Sigmoid colon (tissue), 7 donors: ENCODE measurements at places on chromosomes 6 and 20. TPM values are rescaled to one million over a fixed set of nuclear protein-coding genes. Genes with fewer than 3 reads are reported as not detected.

- no peaks in the 10 kb centered on the region for H3K4me1 ChIP-seq
- no peak overlapping the region for H3K27ac ChIP-seq
- H3K36me3 ChIP-seq: no peaks in the 10 kb centered on the region
- H3K4me3 ChIP-seq: peak overlapping the region; percentile 46
Observed at GRCh38 chr20:62860924-62861691, 514 bp downstream of the TCFL5 start.

- DNase-seq: no peak
- no peak overlapping the region for H3K27ac ChIP-seq
- peaks cover 2% of the 10 kb centered on the region for H3K4me1 ChIP-seq
- no peaks in the 10 kb centered on the region for H3K36me3 ChIP-seq
- H3K4me3 ChIP-seq: no peak overlapping the region
- H3K27me3 ChIP-seq: no peaks in the 10 kb centered on the region
Observed at GRCh38 chr20:53768329-53768728, 174.7 kb upstream of the ZNF217 start.

DNA sequence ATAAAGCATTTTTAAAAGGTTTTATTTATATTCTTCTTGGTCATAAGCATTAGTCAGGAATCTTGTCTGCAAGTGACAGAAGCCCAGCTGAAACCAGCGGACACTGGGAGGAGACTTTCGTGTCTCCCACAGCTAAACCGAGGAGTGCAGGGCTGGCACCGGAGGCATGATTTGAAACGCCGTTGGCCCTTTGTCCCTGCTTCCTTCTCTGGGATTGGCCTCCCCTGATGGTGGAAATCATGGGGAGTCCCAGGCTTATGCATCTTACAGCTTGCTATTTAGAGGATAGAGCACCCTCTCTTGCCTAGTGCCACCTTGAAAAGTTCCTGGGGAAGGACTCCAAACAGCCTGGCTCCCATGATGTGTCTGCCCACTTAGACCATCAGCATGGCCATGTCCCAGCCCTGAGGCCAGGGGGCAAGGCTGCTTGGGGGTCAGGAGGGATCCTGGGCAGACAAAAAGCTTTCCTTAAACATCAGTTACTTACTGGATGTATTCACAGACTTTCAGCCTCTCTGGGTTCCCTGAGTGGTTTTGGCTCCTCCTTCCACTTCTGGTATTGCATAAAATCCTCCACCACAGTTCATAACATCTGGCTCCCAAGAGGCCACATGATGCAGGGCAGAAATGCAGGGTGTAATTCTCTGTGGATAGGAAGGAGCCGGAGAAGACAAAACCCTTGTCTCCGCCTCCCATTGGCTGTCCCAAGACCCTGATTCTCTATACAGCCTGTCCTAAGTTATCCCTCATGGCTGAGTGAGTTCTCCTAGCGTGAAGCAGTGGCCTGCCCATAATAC is 49.3 kb upstream of the INSM1 start:
- H3K27ac ChIP-seq: no peak overlapping the region
- no peak overlapping the region for H3K4me3 ChIP-seq
- no peaks in the 10 kb centered on the region for H3K36me3 ChIP-seq
- no peaks in the 10 kb centered on the region for H3K4me1 ChIP-seq
- no peak for DNase-seq

DNA sequence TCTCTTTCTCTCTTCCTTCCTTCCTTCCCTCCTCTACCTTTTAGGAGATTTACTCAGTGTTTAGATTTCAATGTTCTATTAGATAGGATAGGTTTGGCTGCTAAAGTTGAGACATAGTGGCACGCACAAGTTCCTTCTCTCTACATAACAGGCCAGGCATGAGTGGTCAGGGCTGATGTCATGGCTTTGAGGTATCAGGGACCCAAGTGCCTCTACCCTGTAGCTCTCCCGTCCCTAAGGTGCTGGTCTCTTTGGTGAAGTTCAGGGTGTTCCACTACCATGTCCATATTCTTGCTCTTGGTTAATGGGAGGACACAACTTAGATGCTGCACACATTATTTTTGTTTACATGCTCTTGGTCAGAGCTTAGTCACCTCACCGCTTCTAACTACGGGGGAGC is 245.3 kb downstream of the QKI start:
- H3K4me1 ChIP-seq: no peaks in the 10 kb centered on the region
- H3K4me3 ChIP-seq: no peak overlapping the region
- DNase-seq: no peak
- no peaks in the 10 kb centered on the region for H3K36me3 ChIP-seq

- DNase-seq: no peak
- H3K27me3 ChIP-seq: no peaks in the 10 kb centered on the region
- H3K4me3 ChIP-seq: no peak overlapping the region
- H3K36me3 ChIP-seq: no peaks in the 10 kb centered on the region
- peaks cover 8% of the 10 kb centered on the region for H3K4me1 ChIP-seq
Observed at GRCh38 chr6:11917951-11918738, 94.0 kb upstream of the HIVEP1 start.

- no peaks in the 10 kb centered on the region for H3K36me3 ChIP-seq
- H3K27ac ChIP-seq: no peak overlapping the region
- DNase-seq: no peak
- H3K4me1 ChIP-seq: no peaks in the 10 kb centered on the region
- H3K27me3 ChIP-seq: no peaks in the 10 kb centered on the region
Observed at GRCh38 chr6:40437631-40438030, 149.5 kb downstream of the LRFN2 start.

Gene HLA-DMA
- 131 TPM for polyA plus RNA-seq

- no peaks in the 10 kb centered on the region for H3K4me1 ChIP-seq
- H3K36me3 ChIP-seq: no peaks in the 10 kb centered on the region
- no peaks in the 10 kb centered on the region for H3K27me3 ChIP-seq
Observed at GRCh38 chr6:96909811-96910210, 12.1 kb upstream of the NDUFAF4 start.

DNA sequence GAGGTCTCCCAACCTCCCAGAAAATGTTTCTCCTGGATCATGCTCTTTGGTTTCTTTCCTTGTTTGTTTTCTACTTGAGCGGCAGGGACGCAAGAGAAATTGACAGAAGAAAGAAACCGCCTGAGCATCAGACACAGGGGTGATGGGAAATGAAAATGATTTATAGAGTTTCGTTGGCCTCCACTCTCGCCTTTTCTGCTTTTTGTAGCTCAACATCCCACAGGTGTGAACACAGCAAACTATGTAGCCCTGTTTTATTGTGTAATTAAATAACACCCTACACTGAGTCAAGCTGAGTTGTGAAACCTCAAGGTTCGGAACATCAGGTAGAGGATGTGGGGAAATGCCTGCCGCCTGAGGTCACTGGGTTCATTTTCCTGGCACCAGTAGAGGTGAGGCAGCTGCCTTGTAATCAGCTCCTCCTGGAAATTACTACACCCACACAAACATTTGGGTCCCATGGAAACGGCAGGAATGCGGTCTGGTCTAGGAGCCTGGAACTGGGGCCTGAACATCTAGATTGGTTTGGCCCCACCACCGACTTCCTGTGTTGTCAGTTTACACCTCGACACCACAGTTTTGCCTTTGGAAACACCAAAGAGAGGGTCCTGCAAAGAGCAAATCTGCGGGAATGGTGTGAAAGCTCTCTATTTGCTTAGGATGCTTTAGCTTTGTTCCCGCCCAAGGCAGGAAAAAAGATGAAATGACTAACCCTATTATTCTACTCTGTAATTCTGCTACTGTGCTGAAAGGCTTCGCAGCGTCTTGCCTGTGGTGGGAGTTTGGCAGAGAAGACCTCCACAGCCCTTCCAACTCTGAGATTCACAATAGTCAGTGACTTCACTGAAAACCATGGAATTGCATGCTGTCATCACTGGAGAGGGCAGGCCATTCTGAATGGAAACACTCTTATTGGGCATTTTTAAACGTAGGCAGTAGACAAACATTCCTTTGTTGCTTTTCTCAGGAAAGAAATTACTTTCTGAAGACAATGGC is 53.0 kb downstream of the ADAT2 start:
- H3K4me1 ChIP-seq: no peaks in the 10 kb centered on the region
- H3K36me3 ChIP-seq: no peaks in the 10 kb centered on the region
- H3K27ac ChIP-seq: no peak overlapping the region
- H3K4me3 ChIP-seq: no peak overlapping the region
- H3K27me3 ChIP-seq: no peaks in the 10 kb centered on the region
- no peak for DNase-seq

DNA sequence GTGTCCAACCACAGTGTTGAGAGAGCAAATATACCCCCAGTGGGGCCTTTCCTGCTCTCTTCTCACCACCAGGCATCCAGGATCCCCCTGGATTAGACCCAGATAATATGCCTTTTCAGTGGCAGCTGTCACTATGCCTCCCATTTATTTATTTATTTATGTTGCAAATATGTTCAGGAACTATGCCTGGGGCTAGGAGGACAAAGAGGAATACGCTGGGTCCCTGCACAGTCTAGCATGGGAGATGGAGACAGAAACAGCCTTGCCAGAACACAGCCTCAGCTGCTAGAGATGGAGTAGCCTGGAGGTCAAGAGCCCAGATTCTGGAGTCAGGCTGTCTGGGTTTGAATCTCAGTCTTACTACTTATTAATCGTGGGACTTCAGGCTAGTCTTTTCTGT is 74.6 kb upstream of the LRFN2 start:
- H3K27ac ChIP-seq: no peak overlapping the region
- no peaks in the 10 kb centered on the region for H3K36me3 ChIP-seq
- no peak for DNase-seq
- no peaks in the 10 kb centered on the region for H3K4me1 ChIP-seq

- peaks cover 29% of the 10 kb centered on the region for H3K4me1 ChIP-seq
- DNase-seq: no peak
- no peaks in the 10 kb centered on the region for H3K27me3 ChIP-seq
- no peaks in the 10 kb centered on the region for H3K36me3 ChIP-seq
Observed at GRCh38 chr6:42744351-42744893, 1.5 kb downstream of the TBCC start.

- H3K4me3 ChIP-seq: no peak overlapping the region
- DNase-seq: no peak
- H3K27me3 ChIP-seq: peaks cover 70% of the 10 kb centered on the region
- no peak overlapping the region for H3K27ac ChIP-seq
Observed at GRCh38 chr6:50843842-50844241, 25.2 kb downstream of the TFAP2B start.

DNA sequence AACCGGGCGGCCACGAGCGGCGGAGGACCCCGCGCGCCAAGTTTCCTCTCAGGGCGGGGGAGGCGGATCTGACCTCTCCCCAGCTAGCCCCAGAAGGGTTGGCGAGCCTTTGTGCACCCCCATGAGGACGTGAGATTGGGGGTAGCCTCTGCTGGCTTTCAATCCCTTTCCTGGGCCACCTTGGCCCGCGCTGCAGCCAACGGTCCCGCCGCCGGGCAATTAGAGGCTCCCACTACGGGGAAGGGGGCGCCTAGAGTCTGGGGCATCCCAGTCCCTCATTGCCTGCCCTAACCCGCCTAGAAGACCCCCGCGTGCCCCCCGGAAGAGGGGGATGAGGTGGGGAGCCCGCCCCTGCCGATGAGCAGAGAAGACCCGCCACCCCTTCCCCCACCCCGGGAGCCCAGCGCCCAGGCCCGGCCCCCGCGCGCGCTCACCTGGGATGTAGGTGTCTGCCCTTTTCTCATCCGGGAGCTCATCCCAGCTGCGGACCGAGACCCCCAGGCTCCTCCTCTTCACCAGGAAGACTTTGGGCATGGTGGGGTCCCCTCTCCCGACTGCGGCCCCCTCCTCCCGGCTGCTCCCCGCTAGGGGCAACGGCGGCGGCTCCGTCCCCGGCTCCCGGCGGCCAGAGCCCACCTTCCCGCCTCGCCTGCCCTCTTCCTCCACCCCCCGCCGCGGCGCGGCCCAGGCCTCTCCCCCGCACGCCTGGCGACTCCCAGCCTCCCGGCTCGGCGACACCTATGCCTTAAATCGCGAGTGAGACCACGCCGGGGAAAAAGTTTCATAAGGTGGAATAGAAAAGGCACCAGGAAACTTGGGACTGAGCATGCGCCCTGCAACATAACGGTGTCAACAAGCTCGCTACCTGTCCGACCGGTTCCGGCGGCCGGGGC is at the start of gene OVOL2:
OVOL2 (minus strand) TSS at position 816 of the 893 bp plus-strand sequence; CDS start at position 534, 282 bp downstream.
- no peaks in the 10 kb centered on the region for H3K36me3 ChIP-seq
- H3K4me3 ChIP-seq: peak within 1 kb of the TSS; percentile 38
- H3K27me3 ChIP-seq: peaks cover 36% of the 10 kb centered on the region
- no peaks in the 10 kb centered on the region for H3K4me1 ChIP-seq
- peak within 1 kb of the TSS; percentile 44 for H3K27ac ChIP-seq
- no peak for DNase-seq

Gene ARMH2
- not detected for polyA plus RNA-seq

Gene RRAGD
- polyA plus RNA-seq: 6.7 TPM

DNA sequence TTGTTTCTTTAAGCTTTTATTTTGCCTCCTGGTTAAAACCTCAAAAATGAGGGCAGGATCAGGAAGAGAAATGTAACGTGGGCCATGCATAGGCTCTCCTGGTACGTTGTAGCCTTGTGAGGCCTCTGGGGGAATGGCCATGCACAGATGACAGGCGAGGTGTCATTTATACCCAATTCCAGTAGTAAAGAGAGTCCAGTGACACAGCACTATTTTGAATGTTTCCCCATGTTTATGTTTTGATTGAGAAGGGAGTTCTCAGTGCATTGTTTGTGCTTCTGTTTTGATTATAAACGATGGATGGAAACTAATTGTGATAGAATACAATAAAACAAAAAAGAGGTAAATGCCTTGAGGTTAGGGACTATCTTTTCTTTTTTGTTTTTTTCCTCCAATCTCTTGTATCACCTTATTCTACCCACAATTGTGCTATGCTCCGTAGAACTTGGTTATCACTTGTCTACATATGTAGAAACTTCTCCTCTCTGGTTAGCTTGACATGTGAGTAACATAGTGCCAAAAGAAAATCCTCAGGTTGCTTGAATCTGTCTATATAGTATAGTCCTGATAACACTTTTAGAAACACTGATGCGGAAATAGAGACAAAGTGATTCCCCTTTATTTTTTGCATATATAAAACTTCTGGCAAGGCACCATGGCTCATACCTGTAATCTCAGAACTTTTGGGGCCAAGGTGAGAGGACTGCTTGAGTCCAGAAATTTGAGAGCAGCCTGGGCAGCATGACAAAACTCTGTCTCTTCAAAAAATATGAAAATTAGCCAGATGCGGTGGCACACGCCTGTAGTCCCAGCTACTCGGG is 6.9 kb upstream of the SMIM28 start:
- H3K27me3 ChIP-seq: no peaks in the 10 kb centered on the region
- no peaks in the 10 kb centered on the region for H3K36me3 ChIP-seq
- H3K4me3 ChIP-seq: no peak overlapping the region
- DNase-seq: no peak

Gene CLDN20
- polyA plus RNA-seq: not detected

GRCh38 chr20:49824206-49824605 is 11.6 kb downstream of the SLC9A8 start:
- no peak for DNase-seq
- H3K36me3 ChIP-seq: peaks cover 7% of the 10 kb centered on the region
- no peak overlapping the region for H3K27ac ChIP-seq
- H3K4me1 ChIP-seq: no peaks in the 10 kb centered on the region

DNA sequence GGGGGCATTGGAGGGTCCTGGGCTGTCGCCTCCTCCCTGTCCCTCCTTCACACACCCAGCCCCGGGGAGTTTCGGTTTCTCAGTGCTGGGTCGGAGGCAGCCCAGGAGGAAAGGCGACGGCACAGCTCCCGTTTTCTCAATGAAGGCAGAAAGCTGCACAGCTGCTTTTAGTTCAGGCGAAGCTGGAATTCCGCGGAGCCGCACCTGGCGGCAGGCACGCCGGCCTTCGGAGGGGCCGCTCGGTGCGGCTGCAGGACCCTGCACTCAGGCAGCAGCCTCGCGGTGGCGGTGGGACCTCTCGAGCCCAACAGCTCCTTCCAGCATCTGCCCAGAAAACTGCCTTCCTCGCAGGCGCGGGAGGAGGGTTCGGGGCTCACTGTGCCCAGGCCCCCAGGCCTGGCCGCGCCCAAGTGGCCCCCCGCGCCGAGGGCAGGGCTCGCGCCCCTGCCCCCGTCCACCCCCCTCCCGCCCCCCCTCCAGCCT is 4.6 kb downstream of the FOXQ1 start:
- H3K36me3 ChIP-seq: no peaks in the 10 kb centered on the region
- peaks cover 47% of the 10 kb centered on the region for H3K27me3 ChIP-seq
- no peak for DNase-seq
- H3K27ac ChIP-seq: no peak overlapping the region
- peaks cover 27% of the 10 kb centered on the region for H3K4me1 ChIP-seq
